Omental fat pad (tissue), 4 donors: ENCODE measurements at places on chromosomes 1 and 21.
A peak's percentile ranks its signal among the peaks of the same experiment; 100 is the strongest.

GRCh38 chr1:44049839-44050238, 18.6 kb upstream of the SLC6A9 start:
- no peak for DNase-seq

DNA sequence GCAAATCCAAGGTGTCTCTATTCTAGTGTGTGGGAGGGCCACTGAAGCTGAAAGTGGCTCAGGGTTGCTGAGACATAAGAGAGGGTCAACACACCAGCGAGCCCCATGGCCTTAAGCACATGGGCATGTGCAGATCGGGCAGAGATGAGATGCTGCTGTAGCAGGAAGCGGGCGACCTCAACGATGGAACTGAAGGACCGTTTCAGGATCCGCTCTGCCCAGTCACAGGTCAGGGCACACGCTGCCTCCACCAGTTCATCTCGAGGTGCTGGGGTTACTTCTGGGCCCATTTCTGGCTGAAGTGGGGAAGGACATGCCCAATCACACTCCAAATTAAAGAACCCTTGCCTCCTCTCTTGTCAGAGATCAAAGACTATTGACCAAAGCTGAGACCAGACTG, 3.5 kb downstream of the RFX5 start:
- no peak for DNase-seq

DNA sequence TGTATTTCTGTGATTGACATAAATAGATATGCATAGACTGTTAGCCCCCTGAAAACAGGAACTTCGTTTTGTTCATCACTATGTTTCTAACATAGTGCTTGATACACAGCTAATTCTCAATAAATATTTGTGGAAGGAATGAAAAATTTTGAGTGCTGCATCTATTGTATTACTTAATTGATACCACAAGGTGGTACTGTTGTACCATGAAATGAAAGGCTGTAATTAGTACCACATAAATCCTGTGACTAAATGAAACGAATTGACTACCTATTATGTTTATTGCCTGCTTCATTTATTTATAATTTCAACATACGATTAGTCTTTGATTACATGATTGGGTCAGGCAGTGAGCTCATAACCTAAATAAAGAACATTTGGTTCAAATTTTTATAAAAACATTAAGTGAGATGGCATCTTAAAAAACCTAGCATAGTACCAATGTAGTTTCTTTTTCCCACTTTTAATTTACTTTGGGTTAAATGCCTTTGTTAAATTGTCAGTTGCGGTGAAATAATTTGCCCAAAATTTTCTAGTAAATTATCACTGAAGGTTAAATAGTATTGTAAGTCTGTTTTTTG, 15.0 kb upstream of the TGFB2 start:
- DNase-seq, result no peak

GRCh38 chr1:109490029-109490933, 3.6 kb upstream of the CYB561D1 start:
- peak; percentile 68 for DNase-seq

- no peak for DNase-seq
Observed at GRCh38 chr1:1664941-1665814, 6.4 kb upstream of the CDK11B start.

DNA sequence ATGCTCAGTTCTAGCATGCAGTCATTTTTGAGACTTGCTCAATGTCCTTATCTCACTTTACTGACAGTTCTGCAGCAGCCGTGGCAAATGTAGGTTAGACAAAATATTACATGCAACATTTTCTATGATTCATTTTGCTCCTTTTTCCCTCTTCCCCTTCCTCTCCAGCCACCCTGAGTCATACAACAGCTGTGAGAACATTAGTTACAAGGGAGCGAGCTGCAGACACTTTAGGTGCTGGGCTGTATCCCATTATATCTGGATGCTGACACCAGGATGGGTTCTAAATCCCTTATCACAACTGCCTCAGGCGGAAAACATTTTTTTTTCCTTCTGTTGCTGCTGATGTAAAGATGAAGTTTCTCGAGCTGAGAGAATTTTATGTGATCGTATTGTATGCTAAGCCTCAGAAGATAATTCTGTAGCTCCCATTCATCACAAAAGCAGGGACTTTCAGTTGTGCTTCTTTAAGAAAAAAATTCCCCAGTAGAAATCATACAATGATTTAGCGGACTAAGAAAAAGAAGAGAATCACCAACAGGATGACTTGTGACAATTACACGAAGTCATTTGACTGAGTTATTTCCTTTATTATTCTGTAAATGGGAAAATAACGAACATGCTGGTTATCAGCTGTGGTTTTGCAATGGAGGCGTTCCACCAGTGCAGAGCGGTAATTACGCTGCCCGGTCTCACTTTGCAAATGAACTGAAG, 345.0 kb downstream of the DISC1 start:
- DNase-seq, result no peak

DNA sequence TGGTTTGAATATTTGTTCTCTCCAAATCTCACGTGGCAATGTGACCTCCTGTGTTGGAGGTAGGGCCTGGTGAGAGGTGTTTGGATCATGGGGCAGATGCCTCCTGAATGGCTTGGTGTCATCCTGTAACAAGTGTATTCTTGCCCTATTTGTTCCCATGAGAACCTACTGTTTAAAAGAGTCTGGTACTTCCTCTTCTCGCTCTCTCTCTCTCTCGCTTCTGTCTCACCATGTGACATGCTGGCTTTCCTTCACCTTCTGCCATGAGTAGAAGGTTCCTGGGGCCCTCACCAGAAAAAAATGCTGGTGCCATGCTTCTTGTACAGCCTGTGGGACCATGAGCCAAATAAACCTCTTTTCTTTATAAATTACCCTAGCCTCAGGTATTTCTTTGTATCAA, 8.4 kb upstream of the PAXBP1 start:
- DNase-seq, result no peak

- no peak for DNase-seq
Observed at GRCh38 chr21:41709166-41709565, 57.7 kb downstream of the RIPK4 start.
